Cortex of kidney (tissue), 1 donor: ENCODE measurements at places on chromosomes 4 and X.

DNA sequence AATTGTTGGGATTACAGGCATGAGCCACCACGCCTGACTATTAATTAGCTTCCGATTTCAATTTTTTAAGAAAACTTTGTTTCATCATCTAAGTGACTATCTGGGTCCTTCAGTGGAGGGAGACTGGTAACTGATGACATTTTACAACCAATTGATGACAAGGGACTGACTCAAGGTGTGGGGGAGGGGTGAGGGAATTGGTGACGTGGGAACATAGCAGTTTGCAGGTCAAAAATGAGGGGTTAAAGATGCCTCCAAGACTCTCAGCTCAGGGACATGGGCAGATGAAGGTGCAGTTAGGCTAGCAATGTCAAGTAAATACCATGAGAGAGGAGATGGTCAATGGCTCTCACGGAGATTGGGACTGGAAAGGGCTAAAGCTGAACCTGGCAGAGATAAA, 5.7 kb upstream of the FAM9C start:
- DNase-seq, result no peak

- DNase-seq, result no peak
Measured at GRCh38 chr4:122816476-122816875, 10.2 kb upstream of the FGF2 start.

DNA sequence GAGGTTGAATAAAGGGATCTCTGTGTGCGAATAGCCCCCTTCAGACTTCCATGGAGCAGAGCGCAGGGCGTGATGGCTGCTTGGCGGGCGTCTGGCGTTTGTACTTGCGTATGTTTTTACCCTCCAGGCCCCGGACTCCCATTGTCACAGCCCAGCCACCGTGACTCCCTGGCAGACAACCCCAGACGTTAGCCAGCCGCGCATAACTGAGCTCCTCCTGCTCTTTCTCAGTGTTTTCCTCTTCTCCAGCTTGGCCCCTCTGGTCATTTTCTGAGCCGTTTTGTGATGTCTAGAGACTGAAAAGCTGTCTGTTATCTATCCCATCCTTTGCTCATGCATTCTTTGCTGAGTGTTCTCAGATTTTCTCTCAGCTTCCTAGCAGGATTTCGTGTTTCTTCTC, 54.3 kb downstream of the IGFBP7 start:
- DNase-seq, result no peak

- DNase-seq, result no peak
Measured at GRCh38 chr4:28149762-28150161, 1289.1 kb downstream of the STIM2 start.

DNA sequence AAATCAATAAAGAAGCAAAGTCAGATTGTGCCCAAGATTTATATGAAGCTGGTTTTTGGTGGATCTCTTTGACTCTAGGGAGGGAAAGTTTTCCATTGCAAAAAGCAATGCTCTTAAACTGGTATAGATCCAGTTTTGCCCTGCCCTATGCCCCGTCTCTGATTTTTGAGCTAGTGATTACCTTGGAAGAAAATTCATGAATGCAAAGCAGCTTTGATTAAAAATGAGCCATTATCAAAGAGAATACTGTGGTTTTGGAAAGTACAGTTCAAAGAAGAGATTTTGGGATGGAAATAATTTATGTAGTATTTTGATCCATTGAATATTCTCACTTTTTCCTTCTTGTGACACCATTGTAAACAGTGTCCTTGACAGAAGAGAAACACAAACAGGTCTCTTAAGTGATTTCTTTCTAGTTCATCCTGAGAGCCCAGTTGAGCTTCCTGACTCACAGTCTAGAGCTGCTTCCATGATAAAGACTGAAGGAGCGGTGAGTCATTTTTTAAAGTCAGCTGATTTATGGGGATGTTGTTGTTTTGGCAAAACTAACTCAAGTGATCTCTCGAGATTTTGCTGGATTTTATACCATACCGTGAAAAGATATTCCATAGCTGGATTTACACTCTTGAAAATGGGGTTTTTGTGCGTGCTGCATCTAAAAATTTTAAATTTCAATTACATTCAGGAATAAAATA, 76.7 kb downstream of the AFF1 start:
- no peak for DNase-seq
